Stimulated activated naive CD4-positive, alpha-beta T cell treated with Interleukin-2 at 50 U/mL for 16 hours (primary cell): ENCODE measurements at places on chromosomes 3 and 15.
A peak's percentile ranks its signal among the peaks of the same experiment; 100 is the strongest.

- no peak for DNase-seq
These were observed 56.9 kb upstream of the FLNB start for GRCh38 chr3:57951066-57951882.

GRCh38 chr15:63497642-63498467 lies 6.5 kb upstream of the USP3 start:
- peak; percentile 57 for DNase-seq

GRCh38 chr3:122099255-122099654 lies 44.1 kb downstream of the CD86 start:
- no peak for DNase-seq

DNA sequence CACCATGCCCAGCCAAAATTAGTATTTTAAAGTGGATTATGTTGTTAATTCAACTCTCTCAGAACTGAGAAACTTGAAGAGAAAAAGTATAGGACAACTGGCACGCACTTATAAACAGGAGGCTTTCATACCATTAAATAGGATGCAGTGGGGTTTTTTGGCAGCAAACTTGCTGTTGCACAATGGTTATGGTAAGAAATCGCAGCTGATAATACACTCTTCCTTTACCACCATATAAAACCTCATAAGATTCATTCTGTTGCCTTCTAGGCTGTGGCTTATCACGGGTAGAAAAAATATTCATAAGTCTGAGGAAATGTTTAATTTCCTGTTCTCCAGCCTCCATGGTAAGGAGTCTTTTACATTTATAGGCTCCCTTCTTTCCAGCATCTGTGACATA lies 95.3 kb downstream of the TMCO5A start:
- DNase-seq, result no peak

GRCh38 chr15:24223739-24224138 lies 451.8 kb upstream of the NPAP1 start:
- DNase-seq, result no peak
